T-helper 1 cell (primary cell): ENCODE measurements at places on chromosomes 3 and 15.

DNA sequence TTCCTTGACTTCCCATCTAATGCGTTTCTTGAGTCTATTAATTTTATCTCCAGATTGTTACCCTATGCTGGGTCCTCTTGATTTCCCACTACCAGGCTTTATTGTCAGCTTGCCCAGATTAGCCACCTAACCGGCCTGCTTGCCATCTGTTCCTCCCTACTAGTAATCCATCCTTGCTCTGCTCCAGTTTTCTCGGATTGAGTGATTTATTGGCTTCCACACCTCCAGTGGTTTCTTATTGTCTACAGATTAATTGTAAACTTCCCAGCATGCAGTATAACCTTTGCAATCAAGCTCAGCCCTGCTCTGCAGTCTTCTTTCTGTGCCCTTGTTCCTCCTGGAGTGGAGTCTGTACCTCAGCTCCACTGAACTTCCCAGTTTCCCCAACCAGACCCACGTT is 63.4 kb downstream of the ARHGEF26 start:
- no peak for DNase-seq

DNA sequence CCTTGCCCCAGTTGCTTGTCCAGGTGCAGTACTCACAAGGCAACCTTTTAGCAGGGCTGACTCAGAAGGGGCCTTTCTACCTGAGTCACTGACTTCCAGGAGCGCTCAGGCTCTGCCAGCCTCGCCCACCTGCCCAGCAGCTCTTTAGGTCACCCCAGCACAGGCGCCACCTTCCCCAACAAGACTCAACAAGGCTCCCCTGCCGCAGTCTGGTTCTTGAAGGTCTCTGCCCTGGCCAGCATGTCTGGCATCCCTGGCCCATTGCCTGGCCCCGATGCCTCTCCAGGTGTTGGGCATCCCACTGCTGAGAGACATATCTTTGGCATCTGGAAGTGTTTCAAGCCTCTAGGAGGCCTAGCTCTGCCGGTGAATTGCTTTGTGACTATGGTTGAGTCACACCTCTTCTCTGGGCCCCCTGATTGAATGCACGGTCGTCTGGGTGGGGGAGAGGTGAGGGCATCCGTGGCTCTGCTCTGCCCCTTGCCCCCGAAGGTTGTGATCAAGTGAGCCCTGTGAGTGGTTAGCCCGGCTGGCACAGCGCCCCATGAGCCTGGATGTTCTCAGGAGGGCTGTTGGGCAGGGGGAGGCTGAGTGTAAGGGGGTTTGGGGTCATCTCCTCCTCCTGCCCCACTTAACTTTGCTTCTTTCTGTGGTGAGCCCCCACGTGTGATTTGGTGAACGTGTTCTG is 21.6 kb downstream of the SNX33 start:
- no peak for DNase-seq

DNA sequence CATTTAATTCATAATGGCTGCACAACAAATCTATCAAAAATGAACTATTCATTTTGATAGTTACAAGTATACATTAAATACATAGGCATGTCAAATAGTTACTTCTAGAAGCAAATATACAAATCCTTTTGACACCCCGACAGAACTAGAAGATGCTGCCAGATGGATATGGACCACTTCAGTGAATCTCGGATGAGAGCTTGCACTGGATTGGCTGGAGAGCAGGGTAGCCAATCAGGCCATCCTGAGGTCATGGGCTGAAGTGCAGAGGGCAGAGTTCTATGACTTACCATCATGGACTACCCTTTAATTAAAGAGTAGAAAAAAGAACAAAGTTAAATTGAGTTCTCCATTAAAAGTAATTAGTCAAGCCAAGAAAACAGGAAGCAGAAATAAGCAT is 8.3 kb downstream of the CCNL1 start:
- DNase-seq: no peak

GRCh38 chr3:66397745-66398144 is 103.1 kb downstream of the LRIG1 start:
- DNase-seq: no peak

GRCh38 chr3:12042638-12043037 is 38.5 kb downstream of the SYN2 start:
- DNase-seq: no peak

- DNase-seq: no peak
These were observed 154.5 kb upstream of the TSC22D2 start for GRCh38 chr3:150253622-150254021.

GRCh38 chr15:83082730-83083386 is 15.8 kb upstream of the BTBD1 start:
- no peak for DNase-seq

- no peak for DNase-seq
These were observed 76.3 kb downstream of the CACNA1D start for GRCh38 chr3:53570709-53571108.

- no peak for DNase-seq
These were observed 223.4 kb downstream of the NR2F2 start for GRCh38 chr15:96553931-96554330.

DNA sequence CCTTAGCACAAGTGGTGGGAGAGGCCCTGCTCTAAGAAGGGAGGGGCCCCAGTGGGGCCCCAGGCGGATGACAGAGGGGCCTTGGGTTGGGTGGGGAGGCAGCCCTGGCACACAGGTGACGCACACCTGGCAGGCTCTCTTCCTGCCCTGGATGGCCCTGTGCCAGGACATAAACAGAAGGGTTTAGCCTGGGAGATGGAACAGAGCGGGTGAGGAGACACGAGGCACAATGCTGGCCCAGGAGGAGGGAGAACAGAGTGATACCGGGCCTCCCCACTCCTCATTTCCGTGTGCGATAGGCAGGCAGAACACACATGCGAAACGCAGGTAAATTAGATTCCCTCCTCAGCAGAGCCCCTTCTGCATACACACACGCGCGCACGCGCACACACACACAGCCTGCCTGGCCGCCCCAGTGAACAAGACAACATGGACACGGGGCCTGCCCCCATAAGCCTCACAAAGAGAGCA is 39.8 kb downstream of the IDH2 start:
- no peak for DNase-seq

- DNase-seq: no peak
These were observed 236.8 kb upstream of the TBC1D5 start for GRCh38 chr3:17979252-17979651.

DNA sequence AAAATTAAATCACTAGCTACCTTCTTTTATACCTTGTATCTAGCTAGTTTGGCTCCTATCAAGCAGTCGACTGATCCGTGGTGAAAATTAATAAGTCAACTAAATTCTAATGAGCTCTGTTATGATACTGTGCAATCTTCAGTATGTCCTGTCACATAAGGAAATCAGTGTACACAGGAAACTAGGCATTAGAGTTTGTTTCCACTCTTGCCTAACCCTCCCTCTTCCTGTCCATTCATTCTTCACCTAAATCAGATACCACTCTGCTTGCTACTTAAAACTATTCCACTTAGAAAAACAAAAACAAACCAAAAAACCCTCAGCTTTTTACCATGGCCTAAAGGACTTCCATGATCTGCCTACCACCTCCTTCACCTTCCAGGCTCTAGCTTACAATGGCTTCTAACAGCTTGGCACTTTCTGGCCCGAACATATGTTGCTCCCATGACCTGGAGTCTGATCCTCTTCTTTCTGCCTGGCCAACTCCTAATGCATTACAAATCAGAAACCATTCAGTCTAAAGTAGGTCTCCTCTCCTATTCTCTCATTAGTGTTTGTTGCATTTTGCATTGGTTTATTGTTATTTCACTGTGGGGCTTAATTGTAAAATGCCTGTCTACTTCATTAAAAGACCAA is 7.9 kb downstream of the RFC4 start:
- peak; percentile 33 for DNase-seq

DNA sequence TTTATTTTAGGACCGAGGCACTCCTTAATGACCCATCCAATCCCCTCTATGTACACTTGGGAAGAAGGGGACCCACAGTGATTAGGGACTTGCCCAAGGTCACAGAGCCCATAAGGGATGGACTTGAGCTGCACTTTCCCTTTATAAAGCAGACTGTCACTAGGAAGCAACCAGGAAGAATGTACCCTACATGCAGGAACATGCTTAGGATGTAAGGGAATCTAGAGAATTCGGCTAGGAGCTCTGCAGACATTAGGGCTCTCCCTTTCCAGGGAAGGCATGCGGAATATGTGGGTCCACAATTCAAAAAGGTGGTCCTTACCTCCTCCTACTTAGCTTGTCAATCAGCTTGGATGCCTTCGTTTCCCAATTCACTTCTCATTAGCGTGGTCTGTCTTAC is 78.7 kb downstream of the TMEM266 start:
- DNase-seq: no peak

DNA sequence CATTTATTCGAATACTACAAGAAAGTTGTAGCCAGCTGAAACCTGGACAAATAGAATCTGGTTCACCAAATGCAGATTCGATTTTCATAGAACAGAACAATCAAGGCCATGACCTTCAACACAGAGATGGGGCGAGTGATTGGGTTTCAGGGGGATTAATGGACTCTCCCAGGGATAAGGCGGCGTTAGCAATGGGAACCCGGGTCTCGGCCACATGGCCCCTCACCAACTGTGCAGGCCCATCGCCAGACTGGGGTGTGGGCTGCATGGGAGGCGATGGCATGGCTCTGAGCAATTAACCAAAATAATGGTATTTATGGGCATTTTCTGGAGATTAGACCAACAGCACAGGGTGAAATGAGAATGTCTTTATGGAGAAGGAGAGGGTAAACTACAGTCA is 34.2 kb downstream of the VGLL4 start:
- DNase-seq: no peak

DNA sequence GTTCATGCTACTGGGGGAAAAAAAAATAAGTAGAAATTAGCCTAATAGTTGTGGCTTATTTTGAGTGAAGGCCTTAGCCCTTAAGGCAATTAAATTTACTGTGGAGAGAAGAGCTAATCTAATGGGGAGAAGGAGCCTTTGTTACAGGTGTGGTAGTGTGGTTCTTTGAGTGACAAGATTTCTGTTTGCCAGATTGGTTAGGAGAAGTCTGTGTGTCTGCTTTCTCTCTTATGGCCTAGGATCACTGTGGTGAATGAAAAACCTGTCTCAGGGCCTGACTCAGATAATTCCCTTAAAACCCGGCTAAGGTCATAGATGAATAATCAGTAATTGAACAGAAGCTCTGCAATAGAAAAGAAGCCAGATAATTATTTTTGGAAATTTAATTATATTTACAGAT is 27.0 kb downstream of the OPA1 start:
- DNase-seq: peak; percentile 35

- DNase-seq: no peak
These were observed 71.4 kb downstream of the EXOG start for GRCh38 chr3:38567498-38567897.

DNA sequence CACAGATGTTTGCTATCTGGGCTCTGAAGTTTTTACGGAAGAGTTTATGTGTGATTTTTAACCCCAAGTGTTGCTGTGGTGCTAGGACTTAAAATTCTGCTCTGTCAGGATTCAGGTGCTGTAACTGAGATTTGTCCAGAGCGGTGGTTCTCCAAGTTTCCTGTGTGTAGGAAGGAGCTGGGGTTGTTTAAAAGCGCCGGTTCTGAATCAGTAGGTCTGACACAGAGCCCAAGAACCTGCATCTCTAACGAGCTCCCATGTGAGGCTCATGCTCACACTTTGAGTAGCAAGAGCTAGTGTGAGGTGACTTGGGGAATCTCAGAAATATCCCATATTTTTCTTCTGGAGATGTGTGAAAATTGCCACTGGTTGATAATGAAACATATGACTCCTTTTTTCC is 325.5 kb downstream of the SATB1 start:
- DNase-seq: no peak

DNA sequence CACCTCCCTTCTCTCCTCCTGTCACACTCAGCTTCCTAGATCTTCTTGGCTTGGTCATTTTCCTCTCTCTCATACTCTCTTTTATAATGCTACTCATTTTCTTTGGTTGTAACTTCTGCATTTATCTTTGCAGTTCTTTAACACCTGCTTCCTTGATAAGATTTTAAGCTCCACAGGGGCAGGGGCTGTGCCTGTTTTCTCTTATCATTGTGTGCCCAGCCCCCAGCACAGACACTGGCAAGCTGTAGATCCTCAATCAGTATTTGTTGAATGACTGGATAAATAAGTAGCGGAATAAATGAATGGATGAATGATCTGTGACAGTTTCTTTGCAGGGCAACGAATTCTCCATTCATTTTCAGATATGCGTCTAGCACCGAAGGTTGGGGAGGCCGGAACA is 64.3 kb upstream of the MEX3B start:
- DNase-seq: no peak

GRCh38 chr3:4906107-4906621 is 73.1 kb upstream of the BHLHE40 start:
- DNase-seq: no peak

DNA sequence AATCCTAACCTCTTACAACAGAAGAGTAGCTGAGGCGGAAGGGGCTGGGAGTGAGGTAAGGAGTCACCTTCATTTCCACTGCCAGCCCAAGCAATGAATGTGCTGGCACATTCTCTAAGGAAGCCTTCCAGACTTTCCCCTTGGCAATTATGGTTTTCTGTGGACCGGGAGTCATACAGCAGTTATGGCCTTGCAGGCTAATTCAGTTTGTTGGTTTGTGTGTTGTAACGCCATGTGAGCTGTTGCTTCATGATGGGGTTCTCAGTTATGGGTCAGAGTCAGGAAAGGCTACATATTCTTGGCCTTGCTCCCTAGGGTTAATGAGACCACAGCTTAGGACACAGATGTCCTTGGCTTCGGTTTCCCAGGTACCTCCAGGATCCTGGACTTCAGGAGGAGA is 137.0 kb downstream of the ADAMTS17 start:
- DNase-seq: no peak

DNA sequence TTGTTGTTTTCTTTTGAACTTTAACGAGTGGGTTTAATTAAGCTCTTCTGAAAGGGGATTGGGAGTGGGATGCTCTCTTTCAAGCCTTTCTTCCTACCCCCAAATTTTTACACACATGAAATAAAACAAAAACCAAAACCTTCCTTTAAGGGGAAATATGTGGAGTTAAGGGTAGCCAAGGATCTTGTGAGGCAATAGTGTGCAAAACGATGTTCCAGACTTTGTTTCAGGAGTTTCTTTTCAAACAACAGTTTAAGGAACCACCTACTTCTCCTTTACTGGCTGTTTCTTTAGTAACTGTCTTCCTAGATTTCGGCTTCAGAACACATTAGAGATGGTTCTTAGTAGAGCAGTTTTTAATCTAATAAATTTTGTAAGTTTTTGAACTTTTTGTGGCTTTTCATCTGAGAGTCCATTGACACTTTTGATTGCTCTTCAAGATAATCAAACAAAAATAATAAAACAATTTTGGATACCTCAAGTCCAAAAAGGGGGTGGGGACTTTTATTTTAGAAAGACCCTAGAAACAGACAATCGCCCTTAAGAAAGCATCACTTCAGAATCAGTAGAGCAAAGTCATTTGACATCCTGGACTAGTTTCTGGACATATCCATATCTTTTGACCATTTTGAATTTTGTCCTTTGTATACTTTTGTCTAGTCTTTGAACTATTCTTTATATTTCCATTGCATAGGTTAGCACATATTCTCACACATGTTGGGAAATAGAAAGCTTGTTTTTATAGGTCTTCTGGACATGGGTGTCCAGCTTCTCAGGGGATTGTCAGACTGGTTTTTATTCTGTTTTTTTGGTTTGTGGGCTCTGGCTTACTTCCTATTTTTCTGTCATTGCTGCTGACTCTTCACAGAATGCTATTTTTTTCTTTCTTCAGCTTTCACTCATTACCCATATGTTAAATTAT is 6.0 kb downstream of the DIPK2A start:
- DNase-seq: no peak
